G401 (cell line): ENCODE measurements at places on chromosomes 2 and 18. TPM values are rescaled to one million over a fixed set of nuclear protein-coding genes. Genes with fewer than 3 reads are reported as not detected.

UGT1A3 gene
- not detected in 2 replicates for total RNA-seq

SERPINB8 gene
- not detected in 2 replicates for total RNA-seq

GRCh38 chr2:133167990-133168389 is 400.3 kb downstream of the NCKAP5 start:
- no peak for DNase-seq

- DNase-seq = peak; percentile 39
Observed at GRCh38 chr2:106956879-106957278, 70.9 kb upstream of the ST6GAL2 start.

DNA sequence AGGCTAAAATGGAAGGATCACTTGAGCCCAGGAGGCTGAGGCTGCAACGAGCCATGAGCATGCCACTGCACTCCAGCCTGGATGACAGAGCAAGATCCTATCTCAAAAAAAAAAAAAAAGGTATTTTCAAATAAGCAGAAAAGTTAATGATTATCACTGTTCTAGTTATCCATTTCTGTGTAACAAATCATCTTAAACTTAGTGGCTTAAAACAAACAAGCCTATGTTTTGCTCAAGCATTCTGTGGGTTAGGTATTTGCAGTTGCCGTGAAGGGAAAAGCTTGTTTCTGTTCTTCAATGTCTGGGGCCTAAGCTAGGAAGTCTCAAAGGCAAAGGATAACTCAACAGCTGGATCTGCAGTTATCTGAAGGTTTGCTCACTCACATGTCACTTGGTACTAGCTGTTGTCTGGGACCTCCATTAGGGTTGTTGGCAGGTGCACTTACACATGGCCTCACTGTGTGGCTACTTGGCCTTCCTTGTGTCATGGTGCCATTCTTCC is 14.1 kb downstream of the MFF start:
- DNase-seq = no peak

GRCh38 chr2:88181511-88181910 is 11.4 kb downstream of the THNSL2 start:
- no peak for DNase-seq

OBSL1 gene
- 106 and 117 TPM in 2 replicates for total RNA-seq

GRCh38 chr2:159976527-159977160 is 85.8 kb downstream of the PLA2R1 start:
- DNase-seq = no peak

DNA sequence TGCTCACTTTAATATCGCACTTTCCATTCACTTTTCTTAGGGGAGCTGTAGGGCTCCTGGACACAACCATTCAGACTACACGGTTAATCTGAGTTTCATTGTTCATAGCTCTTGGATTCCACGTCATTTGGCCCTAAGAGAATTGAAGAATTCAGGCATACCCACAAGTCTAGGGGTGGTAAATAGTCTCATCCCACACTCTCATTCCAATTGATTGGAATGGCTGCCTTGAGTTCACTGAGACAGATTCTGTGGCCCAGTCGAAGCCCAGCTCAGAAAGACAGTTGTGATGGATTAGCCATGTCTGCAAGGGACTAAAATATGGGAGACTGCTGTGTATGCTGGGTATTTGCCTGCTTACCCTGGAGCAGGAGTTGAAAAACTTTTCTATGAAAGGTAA is 124.6 kb downstream of the TFCP2L1 start:
- DNase-seq = no peak

DNA sequence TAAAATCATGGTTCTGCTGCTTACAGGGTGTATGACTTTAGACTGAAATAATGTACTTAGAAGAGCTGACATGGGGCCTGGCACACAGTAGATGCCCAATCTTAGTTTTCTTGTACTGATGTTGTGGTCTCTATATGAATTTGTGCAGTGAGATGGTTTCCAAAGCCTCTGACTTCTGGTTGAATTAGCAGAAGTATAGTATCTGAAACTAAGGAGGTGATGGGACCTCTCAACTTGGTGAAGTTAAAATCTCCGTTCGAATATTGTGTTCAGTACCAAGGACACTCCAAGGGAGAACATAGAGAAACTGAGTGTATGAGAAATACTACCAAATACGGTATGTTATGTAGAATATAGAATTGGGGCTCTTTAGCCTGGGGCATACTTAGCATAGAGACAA is 120.9 kb downstream of the ANTXR1 start:
- no peak for DNase-seq

- no peak for DNase-seq
Observed at GRCh38 chr2:37698931-37699481, 27.6 kb upstream of the CDC42EP3 start.

DNA sequence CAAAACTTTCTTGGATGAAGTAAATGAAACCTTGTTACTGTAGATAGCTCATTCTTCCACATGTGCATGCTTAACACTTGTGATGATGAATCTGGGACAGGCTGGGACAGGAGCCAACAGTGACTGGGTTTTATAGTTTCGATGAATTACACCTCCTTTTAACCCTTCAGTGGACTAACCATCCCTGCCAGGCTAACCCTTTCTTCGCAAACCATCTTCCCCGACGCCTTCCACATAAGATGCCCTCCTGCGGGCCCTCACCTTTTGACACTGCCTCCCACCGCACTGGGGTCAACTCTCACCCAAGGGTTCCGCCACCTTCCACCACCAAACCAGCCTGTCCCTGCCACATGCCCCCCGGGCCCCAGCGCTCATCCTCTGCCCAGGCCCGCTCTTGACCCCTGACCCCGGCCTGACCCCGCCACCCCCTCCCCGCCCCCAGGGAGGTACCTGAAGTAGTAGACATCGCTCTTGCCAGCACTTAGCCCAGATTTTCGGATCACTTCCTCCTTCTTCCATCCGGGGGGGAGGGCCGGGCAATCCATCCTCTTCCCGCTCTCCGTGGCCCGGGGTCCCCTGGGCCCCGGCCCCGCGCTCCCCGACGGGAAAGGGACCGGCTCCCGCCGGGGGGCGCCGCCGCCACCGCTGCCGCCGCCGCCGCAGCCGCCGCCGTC is 764 bp downstream of the MBD2 start:
- DNase-seq = peak; percentile 49

- DNase-seq = no peak
Observed at GRCh38 chr18:36545821-36546427, 248.4 kb downstream of the FHOD3 start.

DNA sequence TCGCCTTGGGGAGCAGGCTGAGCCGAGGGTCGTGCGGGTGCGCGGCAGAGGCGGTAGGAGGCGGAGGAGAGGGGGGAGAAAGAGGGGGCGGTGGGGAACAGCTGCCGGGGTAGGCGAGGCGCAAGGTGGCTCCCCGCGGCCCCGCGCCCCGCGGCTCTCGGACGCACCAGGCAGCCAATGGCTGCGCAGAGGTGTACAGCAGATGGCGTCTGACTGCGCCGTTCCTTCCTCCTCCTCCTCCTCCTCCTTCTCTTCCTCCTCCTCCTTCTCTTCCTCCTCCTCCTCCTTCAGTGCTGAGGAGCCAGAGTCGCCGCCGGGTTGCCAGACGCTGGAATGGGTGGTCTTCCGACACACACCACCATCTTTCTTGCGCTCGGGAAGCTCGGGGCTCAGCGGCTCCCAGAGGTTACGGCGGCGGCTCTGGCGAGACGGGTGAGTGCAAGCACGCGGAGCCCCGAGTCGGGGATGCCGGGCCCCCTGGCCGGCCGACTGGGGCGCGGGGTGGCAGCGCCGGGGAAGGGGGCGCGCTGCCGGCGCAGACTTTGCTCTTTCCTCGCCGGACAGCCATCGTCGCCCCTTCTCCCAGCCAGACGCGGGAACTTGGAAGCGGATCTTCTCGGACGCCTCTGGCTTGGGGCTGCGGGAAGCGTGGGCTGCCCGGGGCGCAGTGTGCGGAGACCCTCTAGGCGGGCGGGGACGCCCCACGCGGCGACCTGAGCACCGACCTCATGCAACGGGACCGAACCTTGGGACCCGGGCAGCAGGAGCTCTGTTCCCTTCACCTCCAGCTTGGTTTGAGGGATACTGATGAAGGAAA is at the start of gene THSD7B:
TSS of gene THSD7B (plus strand) at position 290 of the 817 bp plus-strand sequence. CDS start 116,634 bp downstream, outside the sequence.
- DNase-seq = no peak

GPR45 gene
- not detected in 2 replicates for total RNA-seq

DNA sequence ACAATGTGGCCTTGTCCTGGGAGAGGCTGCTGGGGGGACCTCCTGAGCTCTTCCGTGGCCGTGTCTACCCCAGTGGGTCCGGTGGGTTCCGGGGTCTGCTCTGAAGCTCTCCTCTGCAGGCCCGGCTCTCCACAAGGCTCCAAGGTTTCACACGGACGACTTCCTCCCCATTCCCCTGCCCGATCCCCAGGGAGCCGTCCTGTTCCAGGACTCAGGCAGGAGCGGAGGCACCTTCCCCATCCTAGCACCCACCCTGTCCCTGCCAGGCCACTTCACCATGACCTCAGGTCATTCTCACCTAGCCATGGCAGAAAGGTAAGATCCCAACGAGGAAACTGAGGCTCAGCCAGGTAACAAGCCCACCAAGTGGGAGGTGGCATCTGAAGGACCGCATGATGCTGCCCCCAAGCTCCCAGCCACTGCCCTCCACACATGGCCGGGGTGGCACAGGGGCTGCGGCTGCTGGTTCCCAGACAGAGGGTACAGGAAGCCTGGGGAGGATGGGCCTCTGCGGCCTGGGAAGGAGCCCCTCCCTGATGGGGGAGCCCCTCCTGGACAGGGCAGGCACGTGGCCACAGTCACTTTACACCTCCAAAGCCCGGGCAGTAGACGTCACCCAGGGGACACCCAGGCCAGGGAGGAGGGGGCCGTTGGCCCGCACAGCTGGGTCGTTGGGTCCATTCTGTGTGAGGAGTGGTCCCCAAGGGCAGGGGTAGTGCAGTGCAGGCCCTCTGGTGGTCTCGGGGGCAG is 274.0 kb downstream of the NDUFA10 start:
- DNase-seq = no peak

DNA sequence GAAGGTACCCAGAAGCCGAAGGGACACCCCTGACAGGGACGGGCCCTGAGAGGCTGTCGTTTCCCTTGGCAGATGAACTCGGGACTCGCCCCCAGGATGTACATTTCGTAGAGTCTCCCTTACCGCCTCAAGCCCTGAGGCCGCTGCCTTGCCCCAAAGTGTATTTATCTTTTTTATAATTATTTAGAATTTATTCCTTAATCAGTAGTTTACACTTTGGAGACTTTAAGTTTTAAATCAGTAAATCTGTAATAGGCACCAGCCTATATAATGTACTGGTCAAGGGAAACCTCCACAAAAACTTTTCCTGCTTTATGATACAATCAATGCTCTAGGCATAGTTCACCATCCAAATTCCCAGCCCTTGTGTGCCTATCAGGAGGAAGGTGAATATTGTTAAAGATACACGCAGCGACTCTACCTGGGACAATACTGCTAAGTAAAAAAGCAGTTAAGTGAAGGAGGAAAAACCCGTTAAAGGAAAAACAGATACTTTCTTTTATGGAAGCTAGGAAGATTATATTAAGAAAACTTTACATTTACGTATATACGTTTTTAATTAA is 848 bp downstream of the VRK2 start:
- DNase-seq = no peak

DNA sequence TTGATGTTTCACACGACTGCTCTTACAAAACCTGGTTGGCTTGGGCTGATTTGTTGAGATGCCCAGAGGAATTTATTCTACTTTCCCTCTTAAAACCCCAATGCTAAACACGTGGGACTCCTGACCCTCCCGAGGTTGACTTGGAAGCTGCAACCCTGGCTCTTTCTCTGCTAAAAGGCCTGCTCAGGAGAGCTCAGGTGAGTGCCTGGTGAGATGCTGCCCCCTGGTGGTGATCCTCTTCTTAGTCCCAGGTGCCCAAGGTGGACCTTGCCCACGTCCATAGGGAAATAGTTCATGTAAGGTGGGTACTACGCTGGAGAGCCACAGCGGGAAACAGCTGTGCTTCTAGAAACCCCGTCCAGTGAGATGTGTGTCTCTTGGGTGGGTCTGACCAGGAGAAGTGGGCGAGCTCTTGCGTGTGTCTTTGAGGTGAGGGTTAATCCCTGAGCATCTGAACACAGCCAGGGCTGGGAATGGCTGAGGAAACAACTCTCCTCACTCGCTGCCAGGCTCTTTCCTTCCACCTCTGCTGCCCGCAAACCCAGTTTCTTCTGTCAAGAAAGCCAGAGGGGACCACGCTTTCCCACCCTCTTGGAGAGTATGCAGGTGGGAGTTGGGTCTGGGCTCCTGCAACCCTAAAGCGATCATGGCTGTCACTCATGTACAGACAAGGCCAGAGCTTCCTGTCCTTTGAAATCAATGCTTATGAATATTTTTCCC is 25.5 kb upstream of the PXDN start:
- peak; percentile 64 for DNase-seq

DNA sequence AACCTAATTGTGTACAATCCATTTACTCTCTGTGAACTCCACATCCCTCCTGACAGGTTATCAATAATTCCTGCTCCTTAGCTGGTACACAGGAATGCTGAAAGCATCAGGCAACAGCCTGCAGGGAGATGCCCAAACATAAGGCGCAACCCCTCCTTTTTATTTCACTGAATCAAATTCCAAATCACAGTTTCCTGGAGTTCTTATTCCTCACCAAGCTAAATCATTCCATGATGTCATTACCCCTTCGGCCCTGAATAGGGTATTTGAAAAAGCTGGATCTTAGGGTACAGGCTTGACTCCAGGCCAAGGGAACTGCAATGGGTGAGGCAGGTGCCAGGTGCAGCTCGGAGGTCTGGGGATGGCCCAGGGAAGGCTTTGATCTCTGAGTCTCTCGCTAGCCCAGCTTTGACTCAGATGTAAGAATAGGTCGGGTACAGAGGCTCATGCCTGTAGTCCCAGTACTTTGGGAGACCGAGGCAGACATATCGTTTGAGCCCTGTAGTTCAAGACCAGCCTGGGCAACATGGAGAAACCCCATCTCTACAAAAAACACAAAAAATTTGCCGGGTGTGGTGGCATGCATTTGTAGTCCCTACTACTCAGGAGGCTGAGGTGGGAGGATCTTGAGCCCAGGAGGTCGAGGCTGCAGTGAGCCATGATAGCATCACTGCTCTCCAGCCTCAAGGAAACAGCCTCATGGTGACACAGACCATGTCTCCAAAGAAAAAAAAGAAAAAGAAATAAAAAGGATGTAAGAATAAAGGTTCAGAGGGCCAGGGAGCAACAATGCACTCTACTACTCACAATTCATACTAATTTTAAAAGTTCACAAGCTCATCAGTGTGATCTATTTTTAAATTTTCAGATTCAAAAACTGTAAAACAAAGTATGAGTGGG is 6.8 kb downstream of the FHL2 start:
- no peak for DNase-seq

OSBPL6 gene
- 1.5 and 3.4 TPM in 2 replicates for total RNA-seq

DNA sequence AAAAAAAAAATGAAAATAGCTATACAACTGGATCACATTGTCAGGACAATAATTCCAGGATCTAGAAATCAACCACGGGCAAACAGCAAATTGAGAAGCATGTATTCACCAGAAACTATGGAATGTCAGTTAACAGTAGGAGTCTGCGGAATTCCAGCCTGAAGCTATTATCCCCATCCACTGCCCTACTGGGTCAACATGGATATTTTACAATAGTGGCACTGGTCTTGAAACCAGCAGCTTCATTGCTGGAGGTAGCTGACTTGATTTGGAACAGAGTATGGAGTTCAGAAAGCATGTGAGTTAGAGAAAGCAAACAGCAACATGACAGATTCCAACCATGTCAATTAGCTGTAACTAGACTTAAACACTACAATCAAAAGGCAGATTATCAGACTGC is 55.7 kb upstream of the PDE1A start:
- DNase-seq = peak; percentile 52
